ENCODE measurements at places on chromosomes 6 and 20. TPM values are rescaled to one million over a fixed set of nuclear protein-coding genes. Genes with fewer than 3 reads are reported as not detected.

DNA sequence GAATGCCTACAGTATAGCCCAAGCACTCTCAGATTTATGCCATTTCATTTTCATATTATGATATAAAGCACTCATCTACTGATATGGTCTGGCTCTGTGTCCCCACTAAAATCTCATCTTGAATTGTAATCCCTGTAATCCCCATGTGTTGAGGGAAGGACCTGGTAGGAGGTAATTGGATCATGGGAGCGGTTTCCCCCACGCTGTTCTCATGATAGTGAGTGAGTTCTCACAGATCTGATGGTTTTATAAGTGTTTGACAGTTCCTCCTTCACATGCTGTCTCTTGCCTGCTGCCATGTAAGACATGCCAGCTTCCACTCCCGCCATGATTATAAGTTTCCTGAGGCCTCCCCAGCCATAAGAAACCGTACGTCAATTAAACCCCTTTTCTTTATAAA lies 171.7 kb downstream of the OTOR start:
- no peak for DNase-seq

GRCh38 chr6:137808191-137808590 lies 58.9 kb upstream of the TNFAIP3 start:
- DNase-seq = no peak

DNA sequence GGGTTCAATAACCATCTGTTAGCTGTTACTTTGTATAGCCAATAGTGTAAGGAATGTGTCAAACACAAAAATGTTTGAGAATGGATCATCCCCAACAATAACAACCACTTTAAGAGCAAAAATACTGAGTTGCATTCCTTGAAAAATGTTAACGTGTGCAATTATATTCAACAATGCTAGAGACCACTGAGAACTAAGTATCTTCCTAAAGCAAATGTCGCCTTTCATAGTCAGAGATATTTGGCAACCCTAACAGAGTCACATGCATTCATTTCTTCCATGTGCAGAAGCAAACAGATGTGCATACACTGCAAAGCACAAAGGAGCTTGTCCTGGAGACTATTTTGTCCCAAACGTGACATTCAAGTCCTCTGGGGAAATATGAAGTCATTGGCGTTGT lies 448.6 kb downstream of the GJA1 start:
- DNase-seq = no peak

DNA sequence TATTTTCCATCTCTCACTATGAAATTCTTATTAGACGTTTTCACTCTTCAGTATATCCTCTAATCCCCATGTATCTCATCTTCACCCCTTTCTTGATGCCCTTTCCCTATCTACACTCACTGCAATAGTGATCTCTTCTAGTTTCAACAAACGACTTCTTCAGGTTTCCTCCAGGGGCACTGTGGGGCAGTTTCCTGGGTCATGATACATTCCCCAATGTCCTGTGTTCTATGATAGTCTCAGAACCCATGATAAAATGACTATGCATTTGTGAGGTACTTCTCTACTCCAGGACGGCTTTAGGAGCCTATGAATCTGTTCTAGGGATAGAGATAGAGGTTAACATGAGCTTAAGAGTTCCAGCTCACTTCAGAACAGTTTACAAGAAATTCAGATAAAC lies 183.3 kb downstream of the FOXC1 start:
- DNase-seq = no peak

GRCh38 chr20:16228722-16229121 lies 344.5 kb downstream of the KIF16B start:
- no peak for DNase-seq

- no peak for DNase-seq
Measured at GRCh38 chr20:39758876-39759275, 796.7 kb downstream of the DHX35 start.

The COL11A2 gene
- polyA plus RNA-seq = 4.8 TPM

The RIMS4 gene
- polyA plus RNA-seq = 1.0 TPM

The ID4 gene
- 133 TPM for polyA plus RNA-seq

- DNase-seq = no peak
Measured at GRCh38 chr6:16244869-16245451, 6.6 kb downstream of the GMPR start.

The KCNQ5 gene
- polyA plus RNA-seq = 0.31 TPM

The TOX2 gene
- 3.7 TPM for polyA plus RNA-seq

The DHX16 gene
- 48.6 TPM for polyA plus RNA-seq

GRCh38 chr6:76000629-76001028 lies 71.8 kb downstream of the IMPG1 start:
- DNase-seq = no peak

The KCNK16 gene
- polyA plus RNA-seq = not detected

DNA sequence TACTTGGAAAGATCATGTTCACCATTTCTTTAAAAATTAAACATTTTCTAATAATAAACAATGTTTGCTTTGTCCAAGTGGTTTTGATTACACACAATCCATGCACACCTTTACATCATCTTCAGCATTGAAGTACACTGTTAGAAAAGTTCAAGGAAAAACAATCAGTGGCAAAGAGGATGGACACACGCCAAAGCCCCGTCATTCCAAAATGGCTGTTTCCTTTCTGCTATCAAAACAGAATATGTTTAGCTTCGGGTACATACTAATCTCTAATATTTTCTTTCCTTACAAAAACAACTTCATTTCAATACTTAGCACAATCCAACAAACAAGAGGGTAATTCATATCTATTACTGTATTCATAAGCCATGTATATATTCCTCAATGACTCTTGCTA lies 24.5 kb downstream of the REPS1 start:
- DNase-seq = no peak

The SGK2 gene
- polyA plus RNA-seq = 80.6 TPM

GRCh38 chr6:33850869-33851541 lies 47.2 kb upstream of the MLN start:
- no peak for DNase-seq

DNA sequence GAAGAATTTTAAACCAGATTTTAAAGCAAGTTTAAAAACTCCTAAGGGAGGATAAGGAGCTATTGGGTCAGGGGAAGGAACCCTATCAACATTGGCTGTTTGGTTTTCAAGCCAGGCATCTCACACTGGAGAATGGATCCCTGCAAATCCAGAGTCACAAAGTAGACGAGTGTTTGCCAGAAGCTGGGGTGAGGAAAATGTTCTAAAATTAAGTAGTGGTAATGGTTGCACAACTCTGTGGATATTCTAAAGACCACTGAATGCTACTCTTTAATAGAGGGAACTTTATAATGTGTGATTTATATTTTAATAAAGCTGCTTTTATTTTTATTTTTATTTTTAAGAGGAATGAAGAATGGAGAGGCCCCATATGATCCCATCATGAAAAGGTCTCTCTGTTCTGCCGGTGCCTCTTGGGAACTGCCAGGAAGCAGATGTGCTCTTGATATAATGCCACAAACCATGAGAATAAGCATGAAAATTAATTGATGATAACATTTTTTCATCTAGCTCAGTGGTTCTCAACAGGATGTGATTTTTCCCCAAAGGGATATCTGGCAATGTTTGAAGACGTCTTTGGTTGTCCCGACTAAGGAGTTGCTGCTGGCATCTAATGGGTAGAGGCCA lies 379.0 kb upstream of the CNR1 start:
- no peak for DNase-seq

The UBD gene
- 0.70 TPM for polyA plus RNA-seq

The ZNF391 gene
- polyA plus RNA-seq = 14.6 TPM

GRCh38 chr20:14142171-14142570 lies 146.9 kb downstream of the MACROD2 start:
- peak; percentile 69 for DNase-seq

DNA sequence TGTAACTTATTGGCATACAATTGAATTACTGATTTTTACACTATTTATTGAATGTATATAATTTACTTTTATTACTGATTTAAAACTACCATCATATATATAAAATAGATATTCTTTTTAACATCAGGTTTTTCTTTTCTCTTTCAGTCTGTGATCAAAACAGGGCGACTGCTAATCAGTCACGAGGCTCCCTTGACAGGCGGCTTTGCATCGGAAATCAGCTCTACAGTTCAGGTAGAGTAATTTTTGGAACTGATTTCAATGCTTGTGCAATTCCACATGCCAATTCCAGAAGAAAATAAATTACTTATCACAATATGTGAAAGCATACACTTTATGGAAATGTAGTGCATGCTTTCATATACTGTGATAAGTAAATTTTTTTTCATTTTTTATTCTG lies 166.5 kb downstream of the BCKDHB start:
- DNase-seq = no peak

GRCh38 chr6:4588581-4588980 lies 187.6 kb upstream of the CDYL start:
- DNase-seq = no peak

The ACTR5 gene
- 9.9 TPM for polyA plus RNA-seq

The EEF1A1 gene
- polyA plus RNA-seq = 19,623 TPM

The ADTRP gene
- 3.1 TPM for polyA plus RNA-seq

- peak; percentile 95 for DNase-seq
Measured at GRCh38 chr6:131950767-131951575, at the start of gene CCN2. Gene CCN2, minus strand, starts transcription at chr6:131951372. Its CDS starts 200 bp downstream, at chr6:131951172.

- no peak for DNase-seq
Measured at GRCh38 chr6:95117236-95117635, 460.1 kb upstream of the MANEA start.

DNA sequence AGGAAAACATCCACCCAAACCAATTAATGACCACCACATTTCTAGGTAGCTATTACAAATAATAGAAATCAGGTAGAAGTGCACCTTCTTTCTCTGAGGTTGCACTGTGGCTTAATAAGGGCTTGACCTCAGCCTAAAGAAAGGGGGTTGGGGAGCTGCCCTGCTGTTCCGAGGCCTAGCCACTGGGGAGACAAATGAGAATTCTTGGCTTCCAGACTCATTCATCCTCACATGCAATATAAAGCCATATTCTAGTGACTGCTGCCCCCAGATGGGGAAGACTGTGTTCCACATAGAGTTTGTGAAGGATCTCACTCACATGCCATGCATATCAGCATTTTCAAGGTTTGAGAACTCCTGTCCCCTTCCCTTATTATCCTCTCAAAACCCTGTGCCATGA lies 22.9 kb downstream of the SAYSD1 start:
- DNase-seq = no peak

DNA sequence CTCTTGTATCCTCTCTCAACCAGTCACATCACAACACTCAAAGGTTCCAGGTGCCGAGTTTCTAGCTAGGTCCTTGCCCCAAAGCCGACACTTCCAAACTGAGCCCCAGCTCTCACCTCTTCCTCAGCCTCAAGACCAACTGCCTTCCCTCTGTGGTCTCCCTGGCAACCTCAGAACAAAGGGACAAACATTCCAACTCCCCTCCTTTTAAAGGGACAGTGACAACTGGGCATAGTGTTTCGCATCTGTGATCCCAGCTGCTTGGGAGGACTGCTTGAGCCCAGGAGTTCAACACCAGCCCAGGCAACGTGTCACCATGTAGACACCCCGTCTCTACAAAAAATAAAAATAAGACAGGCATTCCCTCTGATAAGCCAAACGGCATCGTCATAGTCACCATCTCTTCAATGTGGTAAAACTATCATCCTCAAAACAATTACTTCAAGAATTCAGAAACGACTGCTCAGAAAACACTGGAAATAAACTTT lies 11.3 kb downstream of the DIDO1 start:
- no peak for DNase-seq

GRCh38 chr6:150271501-150272263 lies 97.1 kb upstream of the IYD start:
- DNase-seq = no peak

DNA sequence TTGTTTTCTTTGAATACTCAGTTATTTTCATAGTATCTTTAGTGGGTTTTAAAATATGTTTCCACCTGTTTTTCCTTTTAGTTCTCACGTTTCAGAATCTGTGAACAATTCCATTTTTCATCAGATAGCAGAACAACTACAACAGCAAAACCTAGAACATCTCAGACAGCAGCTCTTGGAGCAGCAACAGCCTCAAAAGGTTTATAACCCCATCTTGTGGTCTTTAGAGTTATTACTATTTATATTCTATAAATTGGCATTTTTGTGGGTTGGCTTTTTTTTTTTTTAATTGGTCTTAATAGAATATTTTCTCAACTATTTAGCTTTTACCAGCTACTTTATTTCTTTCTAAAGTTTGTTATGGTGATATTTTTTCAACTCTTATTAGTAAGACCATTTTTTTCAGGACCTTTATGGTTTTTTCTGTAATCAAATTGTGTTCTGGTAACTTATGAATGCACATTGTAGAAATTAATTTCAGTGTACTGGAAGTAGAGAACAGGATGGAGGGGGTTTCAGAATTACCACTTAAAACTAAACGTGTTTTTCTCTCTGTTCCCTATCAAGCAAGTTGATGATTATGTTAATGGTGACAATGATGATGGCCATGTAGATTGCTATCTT lies 72.2 kb downstream of the SCAF8 start:
- peak; percentile 11 for DNase-seq

The VTA1 gene
- 69.5 TPM for polyA plus RNA-seq

- peak; percentile 88 for DNase-seq
Measured at GRCh38 chr6:146913842-146914488, 290.3 kb upstream of the STXBP5 start.

DNA sequence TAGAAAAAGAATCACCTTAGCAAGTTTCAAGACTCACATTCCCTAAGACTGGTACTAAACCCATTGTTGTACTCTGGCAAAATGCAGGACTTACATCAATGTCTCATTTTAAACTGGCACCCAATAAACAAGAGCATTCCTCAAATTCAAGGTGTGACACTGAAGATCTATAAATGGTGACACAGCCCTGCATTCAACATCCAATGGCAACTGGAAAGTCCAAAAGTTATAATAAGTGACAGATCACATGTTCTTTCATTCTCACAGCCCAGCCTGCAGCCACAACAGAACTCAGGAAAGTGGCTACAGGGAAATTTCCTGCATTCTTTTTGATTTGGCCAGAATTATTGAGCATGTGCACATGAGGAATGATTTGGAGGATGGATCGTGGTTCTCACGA lies 57.5 kb downstream of the MBOAT1 start:
- no peak for DNase-seq

All from renal pelvis (tissue), 12 donors.